LoVo (cell line): ENCODE measurements at places on chromosomes 3 and 15.

DNA sequence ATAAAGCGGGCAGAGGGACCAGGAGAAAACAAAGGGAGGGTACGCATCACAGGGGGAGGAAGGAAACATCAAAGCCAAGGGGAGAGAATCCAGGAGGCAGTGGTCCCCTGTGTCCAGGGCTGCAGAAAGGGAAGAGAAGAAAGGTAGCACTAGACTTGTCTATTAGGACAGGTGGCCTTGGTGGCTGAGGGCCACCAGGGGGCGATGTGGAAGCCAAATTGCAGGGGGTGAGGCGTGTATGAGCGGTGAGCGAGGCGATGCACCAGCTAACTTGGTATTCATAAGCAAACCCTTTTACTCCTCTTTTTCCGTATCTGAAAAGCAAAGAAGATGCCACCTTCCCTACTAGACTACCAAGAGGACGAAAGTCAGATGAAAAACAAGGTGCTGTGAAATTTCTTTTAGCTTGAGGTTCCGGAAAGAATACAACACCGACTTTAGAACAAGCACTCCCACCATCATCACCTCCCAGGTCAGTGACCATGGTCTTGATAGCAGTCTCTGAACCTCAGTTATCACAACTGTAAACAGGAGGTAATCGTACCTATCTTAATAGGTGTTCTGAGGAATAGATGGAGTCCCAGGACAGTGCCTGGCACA is 654.4 kb upstream of the ADAMTS9 start:
- DNase-seq: peak; percentile 49

DNA sequence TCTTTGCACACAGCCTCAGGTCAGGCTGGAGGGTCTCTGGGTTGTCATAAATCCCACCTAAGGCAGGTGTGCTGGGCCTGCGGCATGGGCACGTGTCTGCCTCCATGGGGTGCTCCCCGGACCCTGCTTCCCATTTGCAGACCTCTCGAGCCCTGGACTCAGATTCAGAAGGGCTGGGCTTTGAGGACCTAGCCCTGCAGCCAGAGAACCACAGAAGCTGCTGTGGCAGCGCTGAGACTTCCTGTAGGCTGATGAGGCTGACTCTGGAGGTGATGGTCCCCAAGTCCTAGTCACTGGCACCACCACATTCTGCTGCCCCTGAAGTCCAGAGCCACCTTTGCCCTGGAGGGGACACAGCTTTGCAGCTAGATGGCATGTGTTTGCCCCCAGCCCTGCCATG is 156.4 kb downstream of the LRRC28 start:
- no peak for DNase-seq

GRCh38 chr15:50803479-50804180 is 38.1 kb upstream of the SPPL2A start:
- DNase-seq: no peak

DNA sequence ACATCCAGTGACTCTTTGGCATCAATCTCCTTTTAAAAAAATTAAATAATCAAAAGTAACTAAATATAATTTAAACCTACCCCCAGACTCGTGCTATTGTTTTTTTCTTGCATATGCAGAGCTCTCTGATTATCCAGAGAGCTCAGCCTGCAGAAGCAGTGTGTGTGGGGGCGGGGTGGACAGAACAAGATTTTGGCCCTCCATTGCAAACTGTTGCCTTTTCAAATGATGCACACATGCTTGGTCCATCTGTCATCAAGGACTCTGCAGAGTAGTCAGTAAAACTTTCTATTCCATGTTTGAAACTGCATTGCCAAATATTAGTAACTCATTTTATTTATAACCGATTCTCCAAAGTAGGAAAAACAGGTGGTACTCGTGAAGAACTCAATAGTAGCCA is 28.6 kb upstream of the STXBP5L start:
- DNase-seq: no peak

DNA sequence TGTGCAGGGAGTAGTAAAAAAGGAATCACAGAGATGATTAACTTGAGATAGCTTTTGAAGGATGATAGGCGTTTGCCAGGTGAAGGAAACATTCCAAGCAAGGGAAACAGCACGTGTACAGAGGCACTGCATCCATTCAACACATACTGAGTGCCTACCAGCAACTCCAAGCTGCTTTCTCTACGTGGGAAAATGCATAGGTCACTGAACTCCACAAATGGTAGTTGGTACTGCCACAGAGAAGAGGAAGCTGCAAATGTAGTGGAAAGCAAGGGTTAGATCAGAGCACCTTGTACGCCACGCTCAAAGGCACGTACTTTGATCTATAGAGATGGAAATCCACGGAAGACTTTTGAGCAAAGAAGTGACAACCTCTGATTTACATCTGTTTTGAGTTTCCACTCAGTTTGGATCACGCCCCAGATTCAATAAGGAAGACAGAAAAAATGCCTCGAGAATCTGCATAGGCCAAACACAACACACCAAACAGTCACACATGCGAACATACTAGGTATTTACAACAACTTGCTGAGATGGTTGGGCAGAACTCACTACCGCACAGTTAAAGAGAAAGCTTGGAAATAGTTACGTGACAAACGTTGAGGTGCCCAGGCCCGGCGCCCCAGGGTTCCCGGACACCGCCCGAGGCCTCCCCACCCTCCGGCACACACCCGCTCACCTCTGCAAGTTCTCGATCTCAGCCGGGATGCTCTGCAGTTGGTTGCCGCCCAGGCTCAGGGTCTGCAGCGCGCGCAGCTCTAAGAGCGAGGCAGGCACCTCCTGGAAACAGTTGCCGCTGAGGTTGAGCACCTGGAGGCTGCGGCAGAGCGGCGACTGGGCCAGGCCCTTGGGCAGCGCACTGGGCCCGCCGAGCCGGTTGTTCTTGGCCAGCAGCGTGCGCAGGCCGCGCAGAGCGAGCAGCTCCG is 826 bp downstream of the LRRC58 start:
- DNase-seq: no peak

- DNase-seq: no peak
Measured at GRCh38 chr3:45980819-45981218, 14.8 kb downstream of the FYCO1 start.

GRCh38 chr3:184737063-184737462 is 25.2 kb upstream of the MAGEF1 start:
- DNase-seq: no peak

DNA sequence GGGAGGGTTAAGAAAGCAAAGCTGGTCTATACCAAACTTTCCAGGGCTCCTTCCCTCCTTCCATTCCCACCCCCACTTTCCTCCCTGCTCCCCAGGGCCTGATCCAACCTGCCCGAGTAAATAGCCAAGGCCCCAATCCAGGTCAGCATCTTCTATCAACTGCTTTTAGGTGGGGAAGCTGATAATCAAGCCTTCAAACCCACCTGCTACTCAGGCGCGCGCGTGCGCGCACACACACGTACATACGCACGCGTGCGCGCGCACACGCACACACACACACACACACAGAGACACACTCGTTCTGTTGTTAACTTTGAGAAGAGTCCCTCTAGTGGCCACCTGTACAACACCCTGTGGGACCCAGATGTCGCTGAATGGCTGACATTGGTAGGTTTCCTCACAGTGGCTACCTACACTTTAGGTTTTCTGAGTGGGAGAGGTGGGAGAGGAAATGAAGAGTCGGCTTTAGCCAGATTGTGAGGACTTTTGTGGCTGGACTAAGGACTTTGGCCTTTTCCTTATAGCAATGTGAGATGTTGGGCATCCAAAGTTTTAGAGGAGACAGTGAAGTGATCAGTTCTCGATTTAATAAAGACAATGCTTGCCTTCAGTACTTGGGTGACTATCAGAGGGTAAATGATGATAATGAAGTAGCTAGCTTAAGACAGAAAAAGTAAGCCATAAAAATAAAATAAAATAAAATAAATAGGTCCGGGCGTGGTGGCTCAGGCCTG is 179.9 kb upstream of the C2CD4B start:
- peak; percentile 81 for DNase-seq

GRCh38 chr3:33787328-33788009 is 11.0 kb upstream of the PDCD6IP start:
- DNase-seq: peak; percentile 62

GRCh38 chr3:37324850-37325321 is 150.5 kb upstream of the LRRFIP2 start:
- DNase-seq: no peak

DNA sequence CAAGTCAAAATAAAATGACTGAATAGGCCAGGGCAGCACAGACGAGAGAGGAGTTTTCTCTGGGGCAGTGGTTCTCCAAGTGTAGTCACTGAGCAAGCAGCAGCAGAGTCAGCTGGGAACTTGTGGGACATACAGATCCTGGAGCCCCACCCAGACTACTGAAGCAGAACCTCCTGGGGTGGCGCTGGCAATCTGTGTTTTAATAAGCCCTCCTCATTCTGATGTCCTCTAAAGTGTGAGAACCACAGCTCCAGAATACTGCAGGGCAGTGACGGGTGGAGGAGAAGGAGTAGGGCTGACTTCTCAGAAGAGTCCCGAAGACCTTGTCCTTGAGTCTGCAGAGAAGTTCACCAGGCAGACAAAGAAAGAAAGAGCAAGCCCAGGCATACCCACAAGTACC is 251.3 kb upstream of the HES1 start:
- DNase-seq: peak; percentile 46

DNA sequence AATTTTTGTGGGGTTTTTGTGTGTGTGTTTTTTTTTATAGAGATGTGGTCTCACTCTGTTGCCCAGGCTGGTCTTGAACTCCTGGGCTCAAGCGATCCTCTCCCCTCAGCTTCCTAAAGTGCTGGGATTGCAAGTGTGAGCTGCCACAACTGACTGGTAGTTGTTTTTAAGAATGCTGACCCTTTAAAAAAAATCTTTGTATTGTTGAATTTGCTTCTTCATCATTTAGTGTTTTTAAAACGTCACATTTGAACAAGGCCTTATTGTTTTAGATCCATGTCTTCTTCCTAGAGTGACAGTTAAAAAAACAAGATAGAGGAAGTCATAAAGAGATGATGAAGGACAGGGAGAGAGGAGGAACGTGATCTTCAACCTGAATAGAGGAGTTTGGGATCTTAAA is 24.1 kb downstream of the GJD2 start:
- DNase-seq: no peak

GRCh38 chr15:87826119-87826747 is 430.3 kb downstream of the NTRK3 start:
- DNase-seq: no peak

DNA sequence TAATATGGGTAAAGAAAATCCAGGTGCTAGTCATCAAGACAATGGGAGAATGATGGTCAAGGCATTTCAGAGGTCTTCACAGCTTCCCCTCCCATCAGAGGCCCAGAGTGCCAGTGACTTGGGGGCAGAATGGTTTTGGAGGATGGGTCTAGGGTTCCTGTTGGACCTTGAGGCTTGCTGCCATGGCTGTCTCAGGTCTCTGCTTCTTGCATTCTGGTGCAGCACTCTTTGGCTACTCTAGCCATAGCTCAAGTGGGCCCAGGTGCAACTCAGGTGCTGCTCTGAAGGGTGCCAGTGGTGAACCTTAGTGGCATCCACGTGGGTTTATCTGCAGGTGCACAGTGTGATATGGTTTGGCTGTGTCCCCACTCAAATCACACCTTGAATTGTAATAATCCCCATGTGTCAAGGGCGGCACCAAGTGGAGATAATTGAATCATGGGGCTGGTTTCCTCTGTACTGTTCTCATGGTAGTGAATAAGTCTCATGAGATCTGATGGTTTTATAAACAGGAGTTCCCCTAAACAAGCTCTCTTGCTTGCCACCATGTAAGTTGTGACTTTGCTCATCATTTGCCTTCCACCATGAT is 48.5 kb upstream of the PEX5L start:
- DNase-seq: no peak

GRCh38 chr15:80418892-80419537 is 14.8 kb downstream of the ARNT2 start:
- peak; percentile 54 for DNase-seq

- peak; percentile 54 for DNase-seq
Measured at GRCh38 chr3:102180280-102180931, 254.4 kb upstream of the ZPLD1 start.

GRCh38 chr3:185420762-185421161 is 57.8 kb downstream of the MAP3K13 start:
- peak; percentile 40 for DNase-seq

- no peak for DNase-seq
Measured at GRCh38 chr3:1843111-1843510, 255.6 kb upstream of the CNTN4 start.

GRCh38 chr15:29711531-29711930 is 110.7 kb downstream of the TJP1 start:
- DNase-seq: no peak

DNA sequence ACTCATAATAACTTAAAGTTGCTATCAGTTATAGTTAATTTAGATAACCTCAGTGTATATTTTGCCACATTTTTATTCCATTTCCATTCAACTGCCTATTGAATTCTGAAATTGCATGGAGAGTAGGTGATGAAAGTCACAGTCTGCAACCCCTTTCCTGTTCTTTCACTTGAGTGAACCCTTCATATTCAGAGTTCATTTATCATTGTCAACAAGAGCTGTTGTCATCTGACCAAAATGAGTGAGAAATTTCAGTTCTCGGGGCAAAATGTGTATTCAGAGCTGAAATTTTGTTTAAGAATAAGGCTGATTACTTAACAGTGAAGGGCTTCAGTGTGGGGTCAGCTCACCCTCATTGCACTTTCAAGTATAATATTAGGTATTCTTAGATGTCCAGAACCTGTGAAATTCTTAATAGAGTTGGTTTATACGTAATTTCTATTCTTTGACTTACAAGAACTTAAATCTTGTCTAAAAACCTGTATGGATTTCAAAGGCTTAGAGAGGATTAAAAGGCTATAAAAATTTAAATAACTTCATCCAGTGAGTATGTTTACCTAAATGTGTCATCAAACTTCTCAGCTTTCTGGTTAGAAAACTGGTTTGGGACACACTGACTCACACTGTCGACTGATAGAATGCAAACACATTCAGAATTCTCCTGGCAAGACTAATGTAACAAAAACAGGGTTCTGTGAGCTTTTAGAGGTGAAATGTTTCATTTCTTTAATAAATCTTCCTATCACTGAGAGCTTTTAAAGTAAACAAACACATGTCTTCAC is 92.2 kb downstream of the CMSS1 start:
- DNase-seq: peak; percentile 48

DNA sequence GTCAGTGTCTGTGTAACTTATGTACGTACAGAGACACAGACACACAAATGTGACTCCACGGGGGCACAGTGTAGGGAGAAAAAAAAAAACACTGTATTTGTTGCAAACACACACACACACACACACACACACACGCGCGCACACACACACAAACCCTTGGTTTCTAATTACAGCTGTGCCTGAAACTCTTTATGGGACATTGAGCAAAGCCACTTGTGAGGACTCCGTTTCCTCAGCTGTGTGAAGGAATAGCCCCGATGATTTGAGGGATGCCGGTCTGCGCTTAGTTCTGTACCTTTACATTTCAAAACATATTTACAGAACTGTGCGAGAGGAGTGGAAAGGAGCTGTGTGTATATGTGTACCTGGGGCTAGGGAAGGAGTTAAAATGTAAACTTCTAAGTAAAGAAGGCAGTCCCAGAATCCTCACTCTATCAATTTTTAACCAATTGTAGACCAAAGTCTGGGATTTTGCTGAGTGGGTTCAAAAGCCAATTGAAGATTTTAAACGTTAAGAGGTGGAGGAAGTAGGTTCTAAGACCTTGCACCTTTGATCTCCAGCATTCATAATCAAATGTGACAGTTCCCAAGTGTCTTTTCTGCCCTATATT is 5.3 kb upstream of the BCL6 start:
- DNase-seq: peak; percentile 13
